Stimulated activated CD4-positive, alpha-beta T cell treated with anti-CD3 and anti-CD28 coated beads, Interleukin-15, amount 100 ng/mL, for 24 hours (primary cell): ENCODE measurements at places on chromosomes 1 and 21.
A peak's percentile ranks its signal among the peaks of the same experiment; 100 is the strongest.

DNA sequence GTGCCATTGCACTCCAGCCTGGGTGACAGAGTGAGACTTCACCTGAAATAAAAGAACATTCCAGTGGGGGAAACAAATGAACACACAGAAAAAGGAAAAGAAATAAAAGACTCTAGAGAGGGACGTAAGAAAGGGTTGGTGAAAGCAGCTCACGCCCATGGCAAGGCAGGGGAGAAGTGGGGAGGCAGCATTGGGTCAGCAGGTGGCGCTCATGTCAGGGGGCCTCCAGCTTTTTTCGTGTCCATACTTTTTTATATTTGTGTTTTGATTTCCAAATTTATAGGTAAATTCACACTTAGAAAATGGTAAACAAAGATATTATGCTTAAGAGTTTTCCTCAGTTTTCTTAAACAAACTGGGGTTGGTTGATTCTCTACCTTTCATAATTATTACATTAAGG, 45.5 kb downstream of the VPS13D start:
- DNase-seq, result peak; percentile 60

- DNase-seq, result peak; percentile 14
Measured at GRCh38 chr1:171226747-171227370, 21.4 kb upstream of the FMO1 start.

- no peak for DNase-seq
Measured at GRCh38 chr1:222071387-222071786, 329.5 kb upstream of the DUSP10 start.

- DNase-seq, result no peak
Measured at GRCh38 chr1:119631086-119631432, 17.0 kb downstream of the ZNF697 start.

DNA sequence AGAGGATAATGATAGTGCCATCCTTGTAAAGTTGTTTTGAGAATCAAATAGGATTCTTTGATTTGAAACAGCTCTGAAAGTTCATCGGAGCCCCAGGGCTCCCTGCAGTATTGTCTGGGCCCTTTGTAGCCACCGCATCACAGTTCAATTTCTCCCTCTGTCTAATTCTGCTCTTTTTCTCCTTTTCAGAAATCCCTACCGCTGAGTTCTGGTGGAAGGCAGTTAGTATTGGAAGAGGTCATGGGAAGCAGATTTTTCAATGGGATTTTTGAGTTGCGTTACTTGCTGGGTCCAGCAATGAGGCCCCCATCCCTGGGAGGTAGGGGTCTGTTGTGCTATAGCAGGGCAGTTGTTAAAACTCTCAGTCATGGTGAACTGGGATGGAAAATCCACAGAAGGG, 101.0 kb upstream of the DISP3 start:
- DNase-seq, result no peak

DNA sequence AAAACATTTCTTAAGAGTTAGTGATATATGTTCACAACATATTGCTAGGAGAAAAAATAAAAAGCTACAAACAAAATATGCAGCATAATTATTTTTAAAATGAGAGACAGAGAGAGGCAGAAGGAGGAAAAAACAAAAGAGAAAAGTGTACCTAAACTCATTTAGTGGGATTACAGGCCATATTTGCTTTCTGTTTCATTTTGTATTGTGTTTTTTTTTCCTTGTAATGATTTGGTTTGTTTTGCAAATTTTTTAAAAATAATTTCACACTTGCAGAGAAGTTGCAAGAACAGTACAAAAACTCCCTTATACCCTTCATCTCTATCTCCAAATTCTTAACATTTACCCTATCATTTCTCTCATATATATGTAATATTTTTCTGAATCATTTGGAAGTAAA, 65.0 kb downstream of the LBR start:
- no peak for DNase-seq

GRCh38 chr1:223628233-223629125, 37.0 kb downstream of the CAPN8 start:
- peak; percentile 69 for DNase-seq

- DNase-seq, result no peak
Measured at GRCh38 chr21:25925064-25925800, 190.5 kb downstream of the GABPA start.

- DNase-seq, result no peak
Measured at GRCh38 chr1:116179419-116179818, 68.2 kb downstream of the MAB21L3 start.

DNA sequence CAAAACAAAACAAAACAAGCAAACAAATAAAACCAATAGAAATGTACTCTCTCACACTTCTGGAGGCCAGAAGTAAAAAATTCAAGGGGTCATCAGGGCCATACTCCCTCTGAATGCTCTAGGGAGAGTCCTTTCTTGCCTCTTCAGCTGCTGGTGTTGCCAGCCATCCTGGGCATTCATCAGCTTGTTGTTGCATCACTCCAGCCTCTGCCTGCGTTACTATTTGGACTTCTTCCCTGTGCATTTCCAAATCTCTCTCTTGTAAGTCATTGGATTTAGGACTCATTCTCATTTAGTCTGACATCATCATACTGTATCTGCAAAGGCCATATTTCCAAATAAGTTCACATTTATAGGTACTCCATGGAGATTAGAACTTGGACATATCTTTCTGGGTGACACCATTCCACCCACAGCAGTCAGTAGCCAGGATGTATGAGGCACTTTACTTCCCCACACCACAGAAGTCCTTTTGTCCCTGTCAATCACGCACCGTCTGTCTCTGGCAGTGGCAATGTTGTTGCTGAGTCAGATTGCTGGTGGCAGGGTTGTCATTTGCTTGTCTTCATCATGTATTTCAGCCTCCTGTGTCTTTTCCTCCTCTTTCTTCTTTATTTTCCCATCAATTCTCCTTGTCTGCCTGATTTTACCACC, 151.0 kb upstream of the KCNJ6 start:
- DNase-seq, result no peak

DNA sequence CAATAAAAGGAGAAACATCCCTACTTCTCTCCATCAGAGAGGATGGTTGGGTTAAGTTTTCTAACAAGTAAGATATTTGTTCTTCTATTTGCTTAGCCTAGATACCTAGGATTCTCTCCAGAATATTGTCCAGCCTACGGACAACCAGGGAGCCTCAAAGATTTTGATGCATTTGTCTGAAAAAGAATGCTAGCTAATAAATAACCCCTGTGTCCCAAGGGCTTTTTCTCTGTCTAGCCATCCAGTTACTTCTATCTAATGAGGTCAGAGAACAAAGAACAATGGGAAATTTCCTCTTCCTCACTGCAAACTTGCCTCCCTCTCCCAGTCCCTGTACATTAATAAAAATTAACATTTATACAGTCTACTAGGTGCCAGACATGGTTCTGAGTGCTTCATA, 810 bp downstream of the RGS5 start:
- no peak for DNase-seq

GRCh38 chr1:27418326-27419185, 26.1 kb downstream of the GPR3 start:
- peak; percentile 78 for DNase-seq

DNA sequence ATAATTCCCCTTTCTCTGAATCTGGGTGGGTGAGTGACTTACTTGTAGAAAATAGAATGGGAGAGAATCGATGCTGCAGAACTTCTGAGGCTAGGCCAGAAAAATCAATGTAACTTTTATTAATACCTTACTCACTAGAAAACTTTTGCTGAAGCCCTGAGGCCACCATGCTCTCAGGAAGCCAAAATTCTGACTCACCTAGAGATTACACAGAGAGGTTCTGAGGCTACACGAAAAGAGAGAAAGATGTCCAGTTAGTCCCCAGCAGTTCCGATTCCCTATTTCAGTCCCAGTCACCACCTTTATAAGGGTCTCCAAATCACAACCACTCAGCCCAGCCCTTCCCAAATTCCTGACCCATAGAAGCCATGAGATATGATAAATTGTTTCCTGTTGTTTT, 135.2 kb downstream of the NTPCR start:
- DNase-seq, result no peak

DNA sequence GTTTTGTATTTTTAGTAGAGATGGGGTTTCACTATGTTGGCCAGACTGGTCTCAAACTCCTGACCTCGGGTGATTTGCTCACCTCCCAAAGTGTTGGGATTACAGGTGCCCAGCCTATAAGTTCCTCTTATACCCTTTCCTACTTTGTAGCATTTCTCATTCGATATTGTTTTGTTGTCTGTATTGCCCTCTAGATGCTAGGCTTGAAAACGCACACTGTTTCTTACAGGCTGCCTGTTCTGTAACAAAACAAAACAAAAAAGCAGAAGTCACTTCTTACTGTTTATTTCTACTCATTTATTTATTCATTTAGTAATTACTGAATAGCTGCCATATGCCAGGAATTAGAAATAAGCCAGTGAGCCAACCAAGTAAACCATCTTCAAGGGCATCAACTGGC, 136.9 kb upstream of the BMP8A start:
- no peak for DNase-seq

GRCh38 chr21:38766987-38767722, 38.6 kb upstream of the ETS2 start:
- peak; percentile 69 for DNase-seq
